ENCODE measurements at places on chromosomes 5 and 9.

- no peak for DNase-seq
These were observed 318.4 kb downstream of the MAN2A1 start for GRCh38 chr5:110008131-110008530.

DNA sequence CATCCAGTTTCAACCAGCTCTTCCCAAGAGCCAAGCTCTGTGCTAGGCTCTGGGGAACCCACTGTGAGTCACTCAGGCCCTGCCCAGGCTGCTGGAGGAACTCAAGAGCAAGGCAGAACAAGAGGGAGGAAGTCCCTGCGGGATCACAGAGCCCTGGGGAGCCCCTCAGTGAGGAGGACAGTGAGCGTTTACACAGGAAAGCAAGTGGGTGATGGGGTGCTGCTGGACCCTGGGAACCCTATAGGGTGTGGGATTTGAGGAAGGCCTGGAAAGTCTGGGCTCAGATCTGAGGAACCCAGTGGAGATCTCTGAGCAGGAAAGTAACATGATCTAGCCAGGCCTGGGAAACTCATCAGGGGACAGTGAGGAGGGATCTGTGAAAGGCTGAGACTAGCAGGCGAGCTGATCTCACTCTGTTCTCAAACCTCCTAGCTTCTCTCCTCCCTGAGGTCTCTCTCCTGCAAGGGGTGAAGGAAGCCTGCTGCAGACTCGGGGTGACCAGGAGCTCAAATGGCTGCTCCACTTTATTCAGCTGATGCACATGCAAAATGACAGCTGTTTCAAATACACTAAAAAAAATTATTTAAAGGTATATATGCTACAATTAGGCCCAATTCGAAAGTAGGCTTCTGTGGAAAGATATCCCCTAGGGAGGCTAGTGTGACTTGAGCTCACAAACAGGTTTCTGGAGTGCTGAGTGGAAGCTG lies 70.0 kb downstream of the SHB start:
- no peak for DNase-seq

DNA sequence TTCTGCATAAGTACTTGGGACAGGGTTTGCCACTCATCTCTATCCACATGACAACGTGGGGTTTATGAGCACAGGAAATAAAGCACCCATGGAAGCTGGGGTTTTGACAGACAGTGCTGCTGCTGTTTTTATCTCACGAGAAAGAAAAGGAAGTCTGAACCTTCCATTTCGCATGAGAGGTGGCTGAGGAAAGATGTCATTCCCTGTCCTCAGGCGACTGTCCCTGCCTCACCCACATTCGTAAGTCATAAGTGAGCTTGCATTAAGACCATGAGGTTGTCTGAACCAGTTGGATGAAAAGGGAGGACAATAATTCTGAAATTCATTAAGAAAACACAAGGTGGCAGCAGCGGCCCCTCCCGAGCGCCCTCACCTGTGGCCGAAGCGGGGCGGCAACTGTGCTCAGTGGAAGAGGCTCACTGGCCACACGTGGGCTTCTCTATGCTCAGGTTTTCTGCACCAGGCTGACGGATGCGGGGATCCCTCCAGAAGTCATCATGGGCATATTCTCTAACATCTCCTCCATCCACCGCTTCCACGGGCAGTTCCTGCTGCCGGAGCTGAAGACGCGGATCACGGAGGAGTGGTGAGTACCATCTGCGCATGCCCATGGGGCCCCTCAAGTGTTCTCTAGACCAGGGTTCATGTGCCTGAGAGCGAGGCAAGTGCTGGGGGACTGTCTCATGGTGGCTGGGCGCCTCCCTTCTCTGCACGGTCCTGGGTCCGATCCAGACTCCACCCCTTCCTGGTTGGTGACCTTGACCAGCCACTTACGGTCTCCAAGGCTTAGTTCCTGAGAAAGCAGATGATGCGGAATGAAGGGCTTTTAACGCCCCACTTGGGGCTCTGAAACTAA lies 54.7 kb upstream of the SUSD3 start:
- DNase-seq, result peak; percentile 77

DNA sequence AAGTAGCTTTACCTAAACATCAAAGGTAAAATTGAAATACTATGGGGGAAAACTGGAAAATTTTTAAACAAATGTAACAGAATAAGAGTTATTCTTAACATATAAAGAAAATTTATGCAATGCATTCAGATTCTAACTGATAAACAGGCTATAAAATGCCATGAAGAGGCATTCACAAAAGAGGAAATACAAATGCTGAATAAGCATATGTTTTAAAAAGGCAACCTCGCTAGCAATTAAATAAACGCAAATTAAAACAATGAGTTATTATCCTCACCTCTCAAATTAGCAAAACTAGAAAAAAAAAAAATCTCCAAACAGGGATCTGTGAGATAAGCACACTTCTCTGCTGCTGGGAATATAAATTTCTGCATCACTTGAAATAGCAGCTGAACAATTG lies 63.2 kb upstream of the BRINP1 start:
- no peak for DNase-seq

- no peak for DNase-seq
These were observed 202.8 kb downstream of the CWC27 start for GRCh38 chr5:64971513-64971912.

DNA sequence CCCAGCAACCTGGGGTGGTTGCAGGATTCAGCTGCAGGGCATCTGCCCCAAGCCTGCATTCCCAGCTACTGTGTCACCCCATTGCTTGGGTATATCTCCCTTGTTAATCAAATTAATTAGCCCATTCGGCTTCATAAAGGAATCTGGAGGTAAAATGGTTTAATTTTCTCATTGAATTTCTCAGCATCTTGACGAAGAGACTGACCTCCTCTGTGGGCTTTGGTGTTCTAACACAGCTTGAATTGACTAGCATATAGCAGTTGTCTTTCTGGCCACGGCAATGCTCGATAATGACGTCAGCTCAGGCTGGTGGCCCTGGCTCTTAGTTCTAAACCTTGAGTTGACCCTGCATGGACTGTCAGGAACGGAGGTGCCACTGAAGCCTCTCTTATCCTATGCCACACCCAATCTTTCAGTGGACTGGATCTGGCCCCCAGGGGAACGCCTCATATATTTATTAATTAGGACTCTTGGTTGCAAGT lies 72.4 kb downstream of the MSX2 start:
- DNase-seq, result no peak

- DNase-seq, result peak; percentile 72
These were observed 36.3 kb downstream of the VCP start for GRCh38 chr9:35035851-35036701.

DNA sequence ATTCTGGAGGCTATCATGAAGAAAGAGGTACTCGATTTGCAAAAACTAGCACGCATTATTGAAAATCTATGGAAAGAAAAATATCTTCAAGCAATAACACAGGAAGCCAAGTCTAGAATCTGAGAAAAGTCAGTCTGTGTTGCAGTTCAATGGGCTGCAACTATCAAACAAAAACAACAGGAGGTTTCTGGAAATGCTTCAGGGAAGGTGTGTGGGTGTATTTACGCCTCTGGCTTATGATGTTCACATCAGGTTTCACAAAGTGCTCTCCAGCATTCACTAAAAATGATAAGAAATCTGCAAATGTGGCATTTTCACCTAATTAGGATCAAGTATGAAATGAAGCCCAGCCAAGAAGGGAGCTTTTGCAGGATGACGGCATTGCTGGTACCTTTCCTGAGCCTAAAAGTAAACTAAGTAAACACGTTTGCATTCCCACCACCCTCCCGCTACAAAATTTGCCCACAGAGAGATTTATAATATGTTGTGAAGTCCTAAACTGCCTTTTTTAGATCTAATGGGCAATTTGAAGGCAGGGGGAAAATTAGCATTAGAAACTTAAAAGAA lies 146.4 kb downstream of the GABRB2 start:
- DNase-seq, result no peak

DNA sequence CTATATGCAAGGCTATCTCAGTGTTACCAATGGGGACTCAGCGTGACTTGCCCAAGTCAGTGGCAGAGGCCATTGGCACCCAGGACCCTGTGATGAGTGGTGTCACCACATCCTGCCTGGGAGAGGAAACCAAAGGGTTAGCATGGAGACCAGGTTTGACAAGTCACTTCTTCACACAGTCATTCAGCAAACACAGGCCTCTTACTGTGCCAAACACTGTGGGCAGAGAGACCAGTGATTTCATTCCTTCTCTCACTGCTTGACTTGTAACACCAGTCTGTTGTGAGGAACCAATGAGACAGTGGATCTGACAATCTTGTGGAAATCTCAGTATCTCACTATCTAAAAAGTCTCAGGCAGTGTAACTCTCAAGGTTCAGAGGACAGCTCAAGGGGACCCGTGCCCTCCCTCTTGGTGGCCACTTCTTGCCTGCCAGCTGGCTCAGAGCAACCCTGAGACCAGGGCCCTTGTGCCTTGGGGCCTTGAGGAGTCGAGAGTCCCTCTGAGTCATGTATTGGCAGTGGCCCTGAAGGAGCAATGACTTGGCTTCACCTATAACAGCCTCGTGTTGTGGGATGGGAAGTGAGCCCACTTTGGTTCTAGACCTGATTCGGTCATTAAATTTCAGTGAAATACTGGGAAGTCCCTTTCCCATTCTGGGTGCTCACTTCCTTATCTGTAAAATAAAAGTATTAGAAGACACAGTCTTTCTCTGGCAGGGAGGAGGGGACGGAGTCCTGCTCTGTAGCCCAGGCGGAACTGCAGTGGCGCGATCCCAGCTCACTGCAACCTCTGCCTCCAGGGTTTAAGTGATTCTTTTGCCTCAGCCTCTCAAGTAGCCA lies 1.6 kb downstream of the FABP6 start:
- DNase-seq, result no peak

GRCh38 chr5:6319116-6319515 lies 59.2 kb downstream of the MED10 start:
- no peak for DNase-seq

DNA sequence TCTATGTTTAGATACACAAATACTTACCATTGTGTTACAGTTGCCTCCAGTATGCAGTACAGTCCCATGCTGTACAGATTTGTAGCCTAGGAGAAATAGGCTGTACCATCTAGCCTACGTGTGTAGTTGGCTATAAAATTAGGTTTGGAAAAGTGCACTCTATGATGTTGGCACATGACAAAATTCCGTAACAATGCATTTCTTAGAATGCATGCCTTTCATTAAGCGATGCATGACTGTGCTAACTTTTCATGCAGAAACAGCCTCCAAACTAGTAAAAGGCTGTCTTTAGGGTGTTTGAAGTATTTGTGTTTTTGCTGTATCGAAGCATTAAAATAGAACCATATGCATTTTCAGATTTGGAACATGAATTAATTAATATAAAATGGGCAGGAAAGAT lies 157.9 kb downstream of the RMI1 start:
- DNase-seq, result no peak

DNA sequence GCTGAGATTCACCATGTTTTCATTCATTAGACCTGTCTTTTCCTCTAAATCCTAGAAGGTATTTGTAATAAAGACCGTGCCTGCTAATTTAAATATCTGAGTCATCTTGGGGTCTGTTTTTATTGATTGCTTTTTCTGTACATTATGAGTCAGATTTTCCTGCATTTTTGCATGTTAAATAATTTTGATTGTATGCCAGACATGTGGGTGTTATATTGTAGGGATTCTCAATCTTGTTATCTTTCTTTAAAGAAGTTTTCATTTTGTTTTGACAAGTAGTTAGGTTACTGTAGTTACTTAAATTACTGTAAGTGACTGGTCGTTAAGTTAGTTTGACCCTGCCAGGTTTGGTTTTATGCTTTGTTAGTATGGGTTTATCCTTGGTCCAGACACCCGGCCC lies 35.1 kb downstream of the EXOSC2 start:
- no peak for DNase-seq

DNA sequence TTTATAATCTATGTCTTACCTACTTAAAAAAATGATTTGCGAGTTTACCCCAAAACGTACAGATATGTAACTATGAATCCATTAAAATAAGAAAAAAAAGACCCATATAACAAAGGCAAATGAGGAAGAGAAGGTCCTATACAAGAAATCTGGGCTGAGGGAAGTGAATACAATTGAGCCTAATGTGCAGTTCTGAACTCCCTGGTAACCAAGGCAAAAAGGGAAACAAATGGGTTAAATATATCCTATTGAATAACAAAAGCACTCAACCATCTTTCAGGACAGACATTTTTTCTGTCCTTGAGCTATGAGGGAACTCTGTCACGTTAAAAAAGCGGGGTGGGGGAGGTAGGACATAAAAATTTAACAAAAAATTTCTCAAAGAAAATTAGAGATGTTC lies 78.6 kb downstream of the PTPN3 start:
- DNase-seq, result no peak

- no peak for DNase-seq
These were observed 35.5 kb upstream of the EMB start for GRCh38 chr5:50476549-50476948.

DNA sequence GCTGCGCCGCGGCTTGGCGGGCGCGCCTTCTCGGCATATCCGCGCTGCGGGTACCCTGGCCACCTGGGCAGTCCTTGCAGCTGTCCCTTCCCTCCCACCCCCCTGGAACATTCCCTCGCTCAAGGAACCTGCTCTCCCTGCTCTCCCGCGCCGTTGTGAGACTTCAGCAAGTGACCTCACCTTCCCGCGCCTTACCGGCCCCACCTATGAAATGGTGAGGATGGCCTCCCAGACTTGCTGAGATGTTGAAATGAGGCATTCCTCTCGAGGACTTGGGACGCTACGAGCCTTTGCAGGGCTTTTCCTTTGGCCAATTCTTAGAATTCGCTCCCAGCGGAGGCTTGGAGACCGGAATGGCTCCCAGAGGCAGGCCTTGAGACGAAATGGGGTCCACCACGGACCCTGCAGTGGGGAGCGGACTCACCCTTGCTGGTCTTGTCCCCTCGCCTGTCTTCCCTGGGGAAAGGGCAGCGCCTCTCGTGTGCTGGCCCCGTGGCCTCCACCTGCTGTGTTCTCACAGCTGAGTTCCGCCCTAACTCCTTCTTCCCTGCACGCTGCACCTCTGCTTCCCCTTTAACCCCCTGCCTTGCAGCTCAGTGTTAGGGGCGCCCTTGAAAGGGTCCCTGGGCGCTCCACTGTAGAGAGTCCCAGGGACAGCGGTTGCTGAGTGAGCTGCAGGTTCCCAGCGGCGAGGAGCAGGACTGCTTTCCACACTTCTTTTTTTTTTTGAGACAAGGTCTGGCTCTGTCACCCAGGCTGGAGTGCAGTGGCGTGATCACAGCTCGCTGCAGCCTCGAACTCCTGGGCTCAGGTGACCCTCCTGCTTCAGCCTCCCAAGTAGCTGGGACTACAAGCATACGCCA lies 907 bp downstream of the HMCN2 start:
- DNase-seq, result no peak

DNA sequence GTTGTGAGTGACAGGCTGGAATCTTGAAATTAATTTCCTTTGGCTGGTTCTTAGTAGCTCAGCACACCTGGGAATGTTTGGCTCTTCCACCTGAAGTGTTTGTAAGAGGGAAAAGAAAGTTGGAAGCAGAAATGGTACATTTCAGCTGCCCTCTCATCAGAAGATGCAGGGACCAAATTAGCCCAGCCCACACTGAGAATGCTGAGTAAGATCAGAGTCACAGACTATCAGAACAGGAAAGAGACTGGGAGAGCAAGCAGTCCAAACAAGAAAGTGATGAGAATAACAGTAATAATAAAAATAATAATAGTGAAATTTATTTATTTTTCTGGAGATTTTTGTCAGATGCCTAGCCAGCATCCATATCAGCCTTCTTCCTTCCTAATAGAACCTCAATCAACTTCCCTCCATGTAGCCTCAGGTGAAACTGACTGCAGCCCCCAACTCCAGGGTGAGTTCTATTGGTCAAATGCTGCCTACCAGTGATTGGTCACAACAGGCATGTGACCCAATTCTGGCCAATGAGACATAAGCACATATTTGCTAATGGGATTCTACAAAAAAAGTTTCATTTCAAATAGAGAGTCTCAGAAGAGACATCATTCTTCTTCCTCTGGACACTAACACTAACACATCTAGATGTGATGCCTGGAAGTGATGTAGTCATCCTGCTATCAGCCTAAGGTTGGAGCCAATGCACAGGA lies 31.2 kb upstream of the ADRA1B start:
- no peak for DNase-seq
